ENCODE measurements at places on chromosomes 1 and 21.

DNA sequence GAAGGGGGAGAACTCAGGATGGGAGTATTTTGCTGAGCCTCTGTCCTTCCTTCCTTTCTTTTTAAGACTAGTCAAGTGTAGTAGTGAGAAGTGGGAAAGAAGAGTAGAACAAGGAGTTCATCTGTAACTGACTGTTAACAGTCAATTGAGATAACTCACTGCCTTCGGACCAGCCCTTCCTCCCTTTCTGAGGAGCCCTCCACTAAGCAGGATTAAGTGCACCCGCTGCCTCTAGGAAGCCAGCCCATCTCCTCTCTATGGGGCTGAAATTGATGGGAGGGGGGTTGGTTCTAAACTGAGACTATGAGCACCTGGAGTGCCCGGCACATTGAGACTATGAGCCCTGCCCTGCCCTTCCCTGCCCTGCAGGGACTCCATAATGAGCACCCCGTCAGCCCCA lies 72.7 kb upstream of the TINAGL1 start:
- DNase-seq = no peak

DNA sequence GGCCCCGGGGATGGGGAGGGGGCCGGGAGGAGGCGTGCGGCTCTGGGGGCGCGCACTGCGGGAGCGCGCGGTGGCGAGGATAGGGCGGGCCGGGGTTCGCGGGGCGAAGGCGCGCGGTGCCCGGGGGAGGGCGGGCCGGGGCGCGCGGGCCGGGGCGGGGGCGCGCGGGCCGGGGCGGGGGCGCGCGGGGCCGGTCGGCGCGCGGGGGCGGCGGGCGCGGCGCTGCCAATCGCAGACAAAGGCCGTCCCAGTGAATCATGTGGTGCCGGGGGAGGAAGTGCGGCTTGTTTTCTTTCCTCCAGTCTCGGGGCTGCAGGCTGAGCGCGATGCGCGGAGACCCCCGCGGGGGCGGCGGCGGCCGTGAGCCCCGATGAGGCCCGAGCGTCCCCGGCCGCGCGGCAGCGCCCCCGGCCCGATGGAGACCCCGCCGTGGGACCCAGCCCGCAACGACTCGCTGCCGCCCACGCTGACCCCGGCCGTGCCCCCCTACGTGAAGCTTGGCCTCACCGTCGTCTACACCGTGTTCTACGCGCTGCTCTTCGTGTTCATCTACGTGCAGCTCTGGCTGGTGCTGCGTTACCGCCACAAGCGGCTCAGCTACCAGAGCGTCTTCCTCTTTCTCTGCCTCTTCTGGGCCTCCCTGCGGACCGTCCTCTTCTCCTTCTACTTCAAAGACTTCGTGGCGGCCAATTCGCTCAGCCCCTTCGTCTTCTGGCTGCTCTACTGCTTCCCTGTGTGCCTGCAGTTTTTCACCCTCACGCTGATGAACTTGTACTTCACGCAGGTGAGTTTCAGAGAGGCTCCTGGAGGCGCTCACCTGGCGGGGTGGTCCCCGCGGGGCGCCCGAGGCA lies at the start of gene GPR137B:
Gene GPR137B (plus strand): TSS at position 287 of the 851 bp plus-strand sequence. CDS start 84 bp downstream, at position 371.
- peak; percentile 71 for DNase-seq

DNA sequence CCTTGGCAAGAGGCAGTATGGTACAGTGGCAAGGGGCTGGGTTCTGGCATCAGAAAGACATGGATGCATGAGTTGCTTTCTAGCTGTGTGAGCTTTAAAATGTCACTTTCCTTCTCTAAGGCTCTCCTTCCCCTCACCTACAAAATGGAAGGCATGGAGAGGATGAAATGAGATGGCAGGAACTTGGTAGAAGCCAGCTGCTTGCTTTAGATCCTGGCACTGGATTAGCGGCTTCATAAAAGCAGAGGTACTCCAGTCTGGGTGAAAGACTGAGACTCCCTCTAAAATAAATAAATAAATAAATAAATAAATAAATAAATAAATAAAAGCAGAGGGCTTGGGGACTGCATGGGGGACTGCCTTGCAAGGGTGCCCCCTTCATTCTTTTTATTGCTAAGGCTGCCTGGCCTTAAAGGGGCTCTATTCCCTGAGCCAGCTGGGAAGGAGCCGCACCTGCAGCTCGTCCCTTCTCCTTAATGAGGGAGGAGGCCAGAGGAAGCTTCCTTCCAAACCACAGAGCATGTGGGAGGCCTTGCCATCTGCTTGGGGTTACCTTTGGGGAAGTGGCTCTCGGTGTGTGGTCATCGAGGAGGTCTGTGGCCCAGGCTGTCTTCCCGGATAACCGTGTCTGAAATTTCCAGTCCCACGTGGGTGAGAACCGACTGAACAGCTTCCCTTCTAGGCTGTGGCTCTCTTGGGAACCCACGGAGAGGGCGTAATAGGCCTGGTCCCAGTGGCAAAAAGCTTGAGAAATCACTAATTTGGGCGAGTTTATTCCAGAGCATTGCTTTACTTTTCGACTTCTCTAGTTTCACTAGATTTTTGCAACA lies 2.0 kb upstream of the ATP13A2 start:
- DNase-seq = no peak

GRCh38 chr1:35564884-35565741 lies 7.5 kb downstream of the NCDN start:
- no peak for DNase-seq

GRCh38 chr21:37199057-37199924 lies 67.8 kb downstream of the VPS26C start:
- no peak for DNase-seq
